ENCODE measurements at places on chromosomes 2 and 18. TPM values are rescaled to one million over a fixed set of nuclear protein-coding genes. Genes with fewer than 3 reads are reported as not detected.
A peak's percentile ranks its signal among the peaks of the same experiment; 100 is the strongest.

- no peak overlapping the region for H3K4me3 ChIP-seq
- H3K36me3 ChIP-seq = peaks cover 39% of the 10 kb centered on the region
- peaks cover 14% of the 10 kb centered on the region for H3K27me3 ChIP-seq
- H3K4me1 ChIP-seq = peaks cover 17% of the 10 kb centered on the region
Observed at GRCh38 chr2:237633061-237633561, 5.7 kb downstream of the LRRFIP1 start.

DNA sequence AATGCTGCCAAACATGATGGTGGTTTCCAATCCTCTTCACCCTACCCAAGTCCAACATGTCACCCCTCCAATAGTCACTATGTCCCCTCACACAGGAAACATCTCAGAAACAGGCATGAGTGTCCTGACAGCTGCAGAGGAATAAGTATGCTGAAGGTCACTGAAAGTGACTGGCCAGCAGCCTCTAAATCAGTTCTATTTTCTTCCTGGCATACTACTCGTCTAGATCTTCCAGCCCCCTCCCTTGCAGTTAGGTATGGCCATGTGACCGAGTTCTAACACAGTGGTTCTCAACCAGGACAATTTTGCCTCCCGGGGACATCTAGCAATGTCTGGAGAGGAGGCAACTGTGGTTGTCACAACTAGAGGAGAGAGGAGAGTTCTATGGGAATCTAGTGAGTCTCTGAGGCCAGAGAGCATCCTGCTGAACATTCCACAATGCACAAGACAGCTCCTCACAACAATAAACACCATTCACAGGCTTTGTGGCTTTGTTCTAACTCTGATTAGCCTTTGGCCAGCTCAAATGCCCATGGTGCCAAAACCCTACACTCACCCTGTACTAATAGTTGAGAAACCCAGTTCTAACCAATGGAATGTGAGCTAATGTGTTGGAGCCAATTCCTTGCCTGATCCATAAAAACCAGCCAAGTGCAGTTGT lies 12.6 kb upstream of the ID2 start:
- no peaks in the 10 kb centered on the region for H3K4me1 ChIP-seq
- no peak overlapping the region for H3K27ac ChIP-seq
- H3K36me3 ChIP-seq = peaks cover 8% of the 10 kb centered on the region
- H3K4me3 ChIP-seq = no peak overlapping the region
- peaks cover 2% of the 10 kb centered on the region for H3K27me3 ChIP-seq
- DNase-seq = no peak

DNA sequence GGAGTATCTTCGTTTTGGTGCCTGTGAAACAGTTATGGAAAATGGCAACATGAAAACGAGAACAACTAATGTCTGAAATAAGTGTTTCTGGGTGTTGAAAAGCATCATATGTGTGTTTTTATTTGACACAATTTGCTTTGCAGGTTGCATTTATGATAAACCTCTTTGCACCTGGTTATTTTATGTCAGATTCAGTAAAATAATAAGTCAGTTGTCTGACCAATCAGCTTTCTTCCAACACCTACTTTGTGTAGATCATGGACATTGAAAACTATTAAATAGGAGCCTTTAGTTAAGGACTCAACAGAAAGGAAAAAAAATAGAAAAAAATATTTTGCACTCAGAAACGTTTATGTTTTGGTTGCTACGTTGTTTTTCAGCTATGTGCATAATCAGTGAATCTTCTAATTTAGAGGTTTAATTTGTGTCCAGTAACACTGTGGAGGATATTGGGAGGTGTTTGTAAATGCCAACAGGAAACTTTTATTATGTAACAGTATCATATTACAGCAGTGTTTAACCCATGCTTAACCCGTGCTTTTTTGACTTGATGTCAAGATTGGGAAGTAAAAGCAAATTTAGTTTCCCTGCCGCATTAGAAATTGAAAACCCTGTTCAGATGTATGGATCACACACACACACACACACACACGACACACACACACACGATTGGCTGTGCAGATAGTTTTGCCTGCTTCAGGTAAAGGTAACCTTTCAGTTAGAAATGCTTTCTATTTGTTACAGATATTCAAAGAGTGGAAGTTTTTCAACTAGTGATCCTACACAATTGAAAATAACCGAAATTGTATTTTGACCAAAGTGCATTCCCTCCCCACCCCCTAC lies 2.6 kb downstream of the PKP4 start:
- peaks cover 14% of the 10 kb centered on the region for H3K27me3 ChIP-seq
- H3K27ac ChIP-seq = no peak overlapping the region
- H3K36me3 ChIP-seq = peaks cover 11% of the 10 kb centered on the region
- peak overlapping the region; percentile 72 for H3K4me3 ChIP-seq

DNA sequence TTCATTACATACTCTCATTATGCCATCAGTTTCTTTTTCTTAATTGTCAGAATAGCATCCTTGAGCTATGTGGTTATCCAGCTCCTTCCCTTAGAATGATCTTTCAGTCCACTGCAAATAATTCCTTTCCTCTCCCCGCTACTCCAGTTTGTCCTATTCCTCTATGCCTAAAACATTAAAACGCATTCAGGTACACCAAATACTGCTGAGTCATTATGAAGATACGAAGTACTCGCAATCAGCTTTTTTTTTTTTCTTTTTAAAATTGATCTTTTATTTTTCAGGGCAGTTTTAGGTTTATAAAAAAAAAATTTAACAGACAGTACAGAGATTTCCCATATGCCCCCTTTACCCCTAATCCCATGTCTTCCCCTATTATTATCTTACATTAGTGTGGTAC lies 164.8 kb upstream of the TMEM200C start:
- no peak overlapping the region for H3K4me3 ChIP-seq
- H3K27me3 ChIP-seq = no peaks in the 10 kb centered on the region
- peaks cover 5% of the 10 kb centered on the region for H3K4me1 ChIP-seq
- DNase-seq = no peak

GRCh38 chr2:4873876-4874593 lies 818.1 kb upstream of the SOX11 start:
- H3K4me3 ChIP-seq = no peak overlapping the region
- H3K27ac ChIP-seq = no peak overlapping the region
- no peaks in the 10 kb centered on the region for H3K36me3 ChIP-seq
- no peaks in the 10 kb centered on the region for H3K4me1 ChIP-seq
- no peaks in the 10 kb centered on the region for H3K27me3 ChIP-seq

DNA sequence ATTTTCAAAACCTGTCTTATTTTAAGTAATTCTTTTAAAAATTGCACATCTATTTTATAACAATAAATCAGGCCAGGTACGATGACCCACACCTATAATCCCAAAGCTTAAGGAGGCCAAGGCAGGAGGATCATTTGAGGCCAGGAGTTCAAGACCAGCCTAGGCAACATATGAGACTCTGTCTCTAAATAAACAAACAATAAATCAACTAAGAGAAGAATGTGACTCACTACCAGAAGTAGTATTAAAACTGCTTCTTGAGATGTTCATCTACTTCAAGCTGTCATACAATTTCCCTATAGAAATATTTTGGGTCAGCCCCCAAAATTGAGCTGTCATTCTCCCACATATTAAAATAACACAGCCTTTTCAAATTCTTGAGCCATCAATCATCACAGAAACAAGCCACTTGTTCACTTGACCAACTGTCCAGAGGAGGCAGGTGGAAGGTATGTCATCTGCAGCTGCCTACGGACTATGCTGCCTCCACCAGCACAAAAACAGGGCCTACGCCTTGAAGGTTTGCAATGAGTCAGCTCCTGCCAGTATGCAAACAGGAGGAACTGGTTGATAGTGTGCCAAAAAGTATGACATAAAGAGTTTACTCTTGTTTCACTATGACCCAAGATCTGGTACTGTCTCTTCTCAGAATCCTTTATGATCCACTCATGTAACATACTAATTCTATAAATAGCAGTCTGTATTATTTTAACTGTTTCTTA lies 33.6 kb downstream of the KIDINS220 start:
- no peak overlapping the region for H3K4me3 ChIP-seq
- no peak overlapping the region for H3K27ac ChIP-seq
- no peaks in the 10 kb centered on the region for H3K4me1 ChIP-seq
- peaks cover 2% of the 10 kb centered on the region for H3K27me3 ChIP-seq
- peaks cover 22% of the 10 kb centered on the region for H3K36me3 ChIP-seq

- no peaks in the 10 kb centered on the region for H3K4me1 ChIP-seq
- H3K36me3 ChIP-seq = no peaks in the 10 kb centered on the region
- no peak for DNase-seq
- H3K27me3 ChIP-seq = peaks cover 1% of the 10 kb centered on the region
Observed at GRCh38 chr2:21346984-21347383, 223.2 kb downstream of the TDRD15 start.

DNA sequence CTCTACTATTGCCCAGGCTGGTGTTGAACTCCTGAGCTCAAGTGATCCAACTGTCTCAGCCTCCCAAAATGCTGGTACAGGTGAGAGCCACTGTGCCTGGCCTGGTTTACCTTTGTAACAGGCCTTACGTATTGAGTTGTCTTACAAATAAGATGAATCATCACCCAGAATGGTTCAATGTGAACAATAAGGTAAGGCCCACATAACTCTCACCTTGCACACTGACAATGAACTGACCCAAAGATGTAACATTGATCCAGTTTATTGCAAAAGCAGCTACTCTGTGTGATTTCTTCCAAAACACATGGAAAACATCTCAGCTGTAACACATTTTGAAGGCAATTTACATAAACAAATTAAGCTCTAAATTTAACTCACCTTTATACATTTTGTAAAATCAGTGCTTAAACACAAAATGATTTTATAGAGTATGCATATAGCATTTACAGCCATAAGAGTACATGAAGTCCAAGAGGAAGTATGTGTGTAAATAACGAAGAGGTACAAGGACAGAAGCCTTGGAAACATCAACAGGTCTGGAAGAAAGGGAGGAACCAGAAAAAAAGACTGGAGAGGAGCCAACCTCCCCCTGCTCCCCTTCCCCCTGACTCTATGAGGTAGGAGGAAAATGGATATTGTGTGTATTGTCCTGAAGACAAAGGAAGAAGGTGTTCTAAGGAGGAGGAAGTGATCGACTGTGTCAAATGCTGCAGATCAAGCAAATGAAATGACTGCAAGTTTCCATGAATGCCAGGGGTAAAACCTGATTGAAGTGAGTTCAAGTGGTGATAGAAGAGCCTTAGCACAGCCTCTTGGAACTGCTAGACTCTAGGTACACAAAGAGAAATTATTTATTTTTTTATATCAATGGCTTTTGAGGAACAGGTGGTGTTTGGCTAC lies 5.6 kb upstream of the WDFY1 start:
- DNase-seq = no peak
- H3K36me3 ChIP-seq = no peaks in the 10 kb centered on the region
- H3K27ac ChIP-seq = peak overlapping the region; percentile 64
- H3K4me1 ChIP-seq = peaks cover 16% of the 10 kb centered on the region

GRCh38 chr2:56615760-56616159 lies 432.0 kb downstream of the CCDC85A start:
- no peaks in the 10 kb centered on the region for H3K36me3 ChIP-seq
- no peak overlapping the region for H3K4me3 ChIP-seq
- H3K27me3 ChIP-seq = peaks cover 3% of the 10 kb centered on the region
- DNase-seq = no peak

GRCh38 chr2:9110346-9110884 lies 96.2 kb upstream of the ASAP2 start:
- H3K27me3 ChIP-seq = peaks cover 8% of the 10 kb centered on the region
- no peak overlapping the region for H3K4me3 ChIP-seq
- no peaks in the 10 kb centered on the region for H3K36me3 ChIP-seq

DNA sequence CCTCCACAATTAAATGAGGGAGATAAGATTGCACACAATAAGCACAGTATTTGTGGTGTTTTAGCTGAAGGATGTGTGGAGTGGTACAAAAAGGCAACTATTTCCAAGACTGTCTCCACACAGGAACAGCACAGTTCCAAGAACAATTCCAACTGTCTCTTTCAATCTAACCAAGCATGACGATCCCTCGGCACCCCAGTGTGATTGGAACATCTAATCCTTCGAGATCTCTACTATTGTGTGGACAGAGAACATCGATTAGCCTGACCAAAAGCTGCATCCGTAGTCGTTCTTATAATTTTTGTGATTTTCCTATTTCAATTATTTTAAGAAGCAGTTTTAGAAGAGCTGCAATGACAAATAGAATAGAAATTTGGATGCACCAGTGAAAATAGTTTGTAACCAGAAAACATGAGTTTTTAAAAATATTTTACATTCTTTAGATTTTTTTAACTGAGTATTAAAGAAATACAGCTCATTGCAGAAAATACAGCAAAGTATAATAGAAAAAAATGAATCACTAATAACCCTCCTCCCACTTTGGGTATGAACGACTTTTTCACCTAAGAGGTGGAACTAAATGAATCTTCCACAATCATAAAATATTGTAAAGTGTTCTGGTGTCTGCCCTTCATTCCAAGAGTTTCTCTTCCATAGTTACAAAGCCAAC lies 76.4 kb upstream of the CABLES1 start:
- H3K27me3 ChIP-seq = no peaks in the 10 kb centered on the region
- peaks cover 6% of the 10 kb centered on the region for H3K36me3 ChIP-seq
- no peak overlapping the region for H3K4me3 ChIP-seq
- peaks cover 2% of the 10 kb centered on the region for H3K4me1 ChIP-seq
- H3K27ac ChIP-seq = no peak overlapping the region

- H3K27ac ChIP-seq = no peak overlapping the region
- H3K36me3 ChIP-seq = peaks cover 8% of the 10 kb centered on the region
- no peak for DNase-seq
- peaks cover 5% of the 10 kb centered on the region for H3K4me1 ChIP-seq
- H3K4me3 ChIP-seq = peak overlapping the region; percentile 86
Observed at GRCh38 chr2:84879584-84880394, 1.1 kb downstream of the TRABD2A start.

GRCh38 chr2:173214213-173214612 lies 138.6 kb downstream of the MAP3K20 start:
- no peak for DNase-seq
- no peaks in the 10 kb centered on the region for H3K27me3 ChIP-seq
- no peaks in the 10 kb centered on the region for H3K36me3 ChIP-seq
- H3K4me3 ChIP-seq = no peak overlapping the region
- no peak overlapping the region for H3K27ac ChIP-seq

- no peak overlapping the region for H3K27ac ChIP-seq
- H3K4me1 ChIP-seq = no peaks in the 10 kb centered on the region
- no peak for DNase-seq
- H3K27me3 ChIP-seq = peaks cover 2% of the 10 kb centered on the region
- H3K36me3 ChIP-seq = no peaks in the 10 kb centered on the region
Observed at GRCh38 chr2:157920736-157921135, 44.6 kb upstream of the ACVR1 start.

- H3K27ac ChIP-seq = no peak overlapping the region
- H3K4me3 ChIP-seq = no peak overlapping the region
- no peaks in the 10 kb centered on the region for H3K27me3 ChIP-seq
- no peak for DNase-seq
Observed at GRCh38 chr2:67451086-67451832, 54.1 kb downstream of the ETAA1 start.

- DNase-seq = no peak
- peak overlapping the region; percentile 97 for H3K27ac ChIP-seq
- no peak overlapping the region for H3K4me3 ChIP-seq
- H3K27me3 ChIP-seq = peaks cover 20% of the 10 kb centered on the region
Observed at GRCh38 chr2:127087791-127088495, 19.0 kb downstream of the BIN1 start.

Gene PRKAG3
- not detected for total RNA-seq

Gene CAVIN2
- total RNA-seq = 4.4 TPM

Gene SPAST
- 33.8 TPM for total RNA-seq

Gene RAB27B
- 0.41 TPM for total RNA-seq

Gene HSPE1
- 73.6 TPM for total RNA-seq

Gene TMBIM1
- total RNA-seq = 78.5 TPM

Gene USP14
- total RNA-seq = 60.1 TPM

All from endothelial cell (in vitro differentiated cells).